ENCODE measurements at places on chromosomes 13 and 19. TPM values are rescaled to one million over a fixed set of nuclear protein-coding genes. Genes with fewer than 3 reads are reported as not detected.

Gene DCLK1
- total RNA-seq: 15.4 TPM

Gene LRRC25
- 0.18 TPM for total RNA-seq

Gene GIPC3
- 2.3 TPM for total RNA-seq

Gene PTGIR
- total RNA-seq: 0.24 TPM

Gene FBXO27
- 22.7 TPM for total RNA-seq

Gene PPAN
- 80.8 TPM for total RNA-seq

Gene ATCAY
- 23.5 TPM for total RNA-seq

Gene COMP
- 0.18 TPM for total RNA-seq

Gene GNA15
- total RNA-seq: 0.44 TPM

Gene RPL21
- total RNA-seq: 1,146 TPM

Gene DNAAF3
- total RNA-seq: 5.9 TPM

Gene ZNF808
- total RNA-seq: 47.1 TPM

Gene CNMD
- 95.1 TPM for total RNA-seq

Gene IGFL1
- not detected for total RNA-seq

Gene METTL21C
- total RNA-seq: not detected

Gene NCAN
- 1.9 TPM for total RNA-seq

Gene BSG
- 847 TPM for total RNA-seq

Gene ZNF264
- 27.0 TPM for total RNA-seq

Gene TPTE2
- total RNA-seq: not detected

Gene SHISA7
- total RNA-seq: 0.79 TPM

Gene C19orf33
- 22.3 TPM for total RNA-seq

Gene PABPC3
- 0.39 TPM for total RNA-seq

Gene NRTN
- total RNA-seq: 4.9 TPM

Gene WDR88
- total RNA-seq: 0.28 TPM

Gene CNN1
- 17.4 TPM for total RNA-seq

Gene SIGLEC5
- 0.15 TPM for total RNA-seq

Gene KCNC3
- 10.1 TPM for total RNA-seq

Gene PEX11G
- total RNA-seq: 4.3 TPM

Gene KLK1
- total RNA-seq: 5.4 TPM

Gene LGALS7B
- 2.7 TPM for total RNA-seq

Gene PTPRH
- 0.63 TPM for total RNA-seq

Gene PCDH9
- total RNA-seq: 0.25 TPM

Gene LRCH1
- total RNA-seq: 9.7 TPM

Gene CYP2S1
- 173 TPM for total RNA-seq

Gene ZNF529
- total RNA-seq: 13.1 TPM

Gene TOMM40
- total RNA-seq: 181 TPM

Gene B3GLCT
- total RNA-seq: 2.4 TPM
